ENCODE measurements at places on chromosomes 13 and 19.

GRCh38 chr13:110061270-110061669 is 245.7 kb downstream of the COL4A1 start:
- DNase-seq = no peak

DNA sequence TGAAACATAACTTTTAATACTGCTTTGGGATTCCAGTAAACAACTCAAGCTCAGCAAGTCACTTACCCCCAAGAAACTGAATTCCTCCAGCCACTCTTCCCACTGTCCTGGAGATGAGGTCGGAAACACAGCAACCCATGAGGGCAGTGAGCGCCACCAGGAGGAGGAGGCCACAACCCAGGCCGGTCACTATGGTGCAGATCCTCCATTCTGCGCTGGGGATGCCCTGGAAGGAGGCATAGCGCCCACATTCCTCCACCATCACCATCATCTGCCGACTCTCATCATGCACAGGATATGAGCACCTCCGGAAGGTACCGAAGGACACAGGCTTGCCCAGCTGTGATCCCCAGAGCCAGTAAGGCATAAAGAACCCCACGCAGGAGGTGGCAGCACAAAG is 2.2 kb downstream of the LHFPL6 start:
- DNase-seq = peak; percentile 48

- peak; percentile 1 for DNase-seq
Observed at GRCh38 chr13:107680115-107680514, 535.2 kb downstream of the LIG4 start.

- no peak for DNase-seq
Observed at GRCh38 chr13:24284889-24285565, 24.4 kb upstream of the C1QTNF9 start.

GRCh38 chr13:33752597-33752996 is 65.4 kb upstream of the RFC3 start:
- peak; percentile 57 for DNase-seq

DNA sequence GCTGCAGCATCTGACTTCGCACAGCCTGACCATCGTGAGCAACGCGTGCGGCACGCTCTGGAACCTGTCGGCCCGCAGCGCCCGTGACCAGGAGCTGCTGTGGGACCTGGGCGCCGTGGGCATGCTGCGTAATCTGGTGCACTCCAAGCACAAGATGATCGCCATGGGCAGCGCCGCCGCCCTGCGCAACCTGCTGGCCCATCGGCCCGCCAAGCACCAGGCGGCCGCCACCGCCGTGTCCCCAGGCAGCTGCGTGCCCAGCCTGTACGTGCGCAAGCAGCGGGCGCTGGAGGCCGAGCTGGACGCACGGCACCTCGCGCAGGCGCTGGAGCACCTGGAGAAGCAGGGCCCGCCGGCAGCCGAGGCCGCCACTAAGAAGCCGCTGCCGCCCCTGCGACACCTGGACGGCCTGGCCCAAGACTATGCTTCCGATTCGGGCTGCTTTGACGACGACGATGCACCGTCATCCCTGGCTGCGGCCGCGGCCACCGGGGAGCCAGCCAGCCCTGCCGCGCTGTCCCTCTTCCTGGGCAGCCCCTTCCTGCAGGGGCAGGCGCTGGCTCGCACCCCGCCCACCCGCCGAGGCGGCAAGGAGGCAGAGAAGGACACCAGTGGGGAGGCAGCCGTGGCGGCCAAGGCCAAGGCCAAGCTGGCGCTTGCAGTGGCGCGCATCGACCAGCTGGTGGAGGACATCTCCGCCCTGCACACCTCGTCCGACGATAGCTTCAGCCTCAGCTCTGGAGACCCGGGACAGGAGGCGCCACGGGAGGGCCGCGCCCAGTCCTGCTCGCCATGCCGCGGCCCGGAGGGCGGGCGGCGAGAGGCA is 13.6 kb downstream of the C19orf25 start:
- DNase-seq = no peak

DNA sequence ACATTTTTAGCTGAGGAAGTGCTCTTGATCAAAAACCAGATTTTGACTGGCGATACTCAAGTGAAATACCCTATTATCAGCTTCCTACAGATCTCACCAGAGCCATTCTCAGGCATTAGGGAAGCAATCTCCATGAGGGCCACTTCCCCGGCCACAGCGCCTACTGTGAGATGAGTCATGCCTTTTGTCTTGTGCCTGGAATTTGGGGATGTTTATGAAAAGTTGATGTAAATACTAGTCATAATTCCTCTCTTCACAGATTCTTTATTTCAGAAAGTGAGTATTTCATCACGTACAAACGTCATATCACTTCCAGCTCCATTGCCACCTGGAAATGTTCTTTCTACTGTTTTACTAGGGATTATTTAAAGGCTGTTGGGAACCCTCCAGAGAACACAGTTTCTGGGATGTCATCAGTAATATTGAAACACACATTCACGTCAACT is 25.3 kb upstream of the SLC46A3 start:
- peak; percentile 59 for DNase-seq

GRCh38 chr19:15240515-15240914 is 8.3 kb upstream of the EPHX3 start:
- DNase-seq = no peak
